ENCODE measurements at places on chromosomes 5 and 9. TPM values are rescaled to one million over a fixed set of nuclear protein-coding genes. Genes with fewer than 3 reads are reported as not detected.

Gene IRX4
- 0.68 TPM for total RNA-seq

Gene NR3C1
- 92.9 TPM for total RNA-seq

Gene MYOZ3
- total RNA-seq: not detected

Gene MINAR2
- not detected for total RNA-seq

Gene GKAP1
- total RNA-seq: 9.3 TPM

Gene ZFP37
- 2.4 TPM for total RNA-seq

Gene SH3TC2
- total RNA-seq: 2.4 TPM

Gene FBLL1
- total RNA-seq: not detected

Gene TMOD1
- 20.7 TPM for total RNA-seq

Gene SPOCK1
- 55.2 TPM for total RNA-seq

Gene EQTN
- total RNA-seq: 0.66 TPM

Gene UBE2QL1
- total RNA-seq: 0.98 TPM

Gene SPINK13
- total RNA-seq: 2.4 TPM

Gene KIF12
- not detected for total RNA-seq

Gene IL33
- 15.8 TPM for total RNA-seq

Gene AK1
- 14.2 TPM for total RNA-seq

Gene ADAMTS16
- total RNA-seq: 0.82 TPM

Gene PCDHB6
- total RNA-seq: not detected

Gene CCDC171
- total RNA-seq: 3.8 TPM

Gene CCDC180
- 4.6 TPM for total RNA-seq

Gene IPO11
- total RNA-seq: 33.7 TPM

Gene SLC6A3
- not detected for total RNA-seq

Gene ABLIM3
- 320 TPM for total RNA-seq

Gene FOXI1
- not detected for total RNA-seq

Gene ANKRA2
- 42.7 TPM for total RNA-seq

Gene TMEM252
- total RNA-seq: not detected

Gene LRSAM1
- total RNA-seq: 24.7 TPM

Gene IL9
- not detected for total RNA-seq

Gene PSMB7
- 142 TPM for total RNA-seq

Gene GRM6
- not detected for total RNA-seq

Gene EIF4E1B
- total RNA-seq: not detected

All from subcutaneous adipose tissue (tissue), 4 donors.